ENCODE measurements at places on chromosomes 5 and 9.

DNA sequence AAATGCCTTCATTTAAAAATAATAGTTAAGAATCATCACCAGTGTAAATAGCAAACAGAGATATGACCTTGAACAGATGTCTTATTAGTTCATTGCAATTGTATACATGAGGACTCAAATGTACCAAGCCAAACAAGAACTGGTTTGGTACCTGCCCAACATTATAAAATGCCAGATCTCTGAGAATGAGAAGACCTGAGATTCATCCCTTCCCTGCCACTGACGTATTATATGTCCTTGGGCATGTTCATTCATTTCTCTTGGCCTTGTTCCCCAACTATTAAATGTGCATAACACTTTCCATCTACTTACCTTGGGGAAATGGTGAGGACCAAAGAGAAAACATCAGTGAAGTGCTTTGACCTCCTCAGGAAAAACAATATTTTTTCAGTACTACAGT lies 33.6 kb upstream of the ERBIN start:
- DNase-seq: no peak

GRCh38 chr9:17776735-17777134 lies 197.9 kb downstream of the SH3GL2 start:
- DNase-seq: no peak

DNA sequence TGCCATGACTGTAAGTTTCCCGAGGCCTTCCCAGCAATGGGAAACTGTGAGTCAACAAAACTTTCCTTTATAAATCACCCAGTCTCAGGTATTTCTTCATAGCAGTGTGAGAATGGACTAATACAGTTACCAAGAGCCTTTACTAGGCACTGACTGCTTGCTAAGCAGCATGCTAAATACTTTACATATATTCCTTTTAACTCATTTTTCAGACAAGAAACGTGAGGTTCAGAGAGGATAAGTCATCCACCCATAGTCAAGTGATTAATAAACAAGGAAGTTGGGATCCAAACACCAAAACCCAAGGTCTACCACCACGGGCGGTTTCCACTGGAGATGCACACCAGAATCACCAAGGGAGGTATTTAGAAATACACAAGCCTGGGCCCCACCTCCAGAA lies 50.8 kb downstream of the GABBR2 start:
- DNase-seq: no peak

DNA sequence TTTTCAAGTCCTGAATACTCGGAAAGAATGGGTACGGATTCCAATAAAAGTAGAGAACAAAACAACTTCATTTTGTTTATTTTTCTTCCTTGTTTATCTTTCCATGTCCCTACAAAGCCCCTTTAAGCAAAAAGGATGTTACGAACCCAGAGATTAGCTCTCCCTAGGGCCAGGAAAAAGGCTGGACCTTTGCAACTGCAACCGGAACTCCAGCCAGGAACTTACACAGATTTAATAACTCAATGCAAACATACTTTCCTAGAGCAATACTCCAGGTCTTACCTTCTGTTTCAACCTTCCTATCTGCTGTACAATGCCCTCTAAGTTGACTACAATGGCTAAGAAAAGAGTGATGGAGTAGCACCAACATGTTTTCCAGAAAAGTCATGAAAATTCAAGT lies 7.0 kb downstream of the DENND1A start:
- DNase-seq: no peak

GRCh38 chr9:89467278-89467625 lies 30.7 kb downstream of the SEMA4D start:
- DNase-seq: no peak

- no peak for DNase-seq
Observed at GRCh38 chr5:35242702-35243258, 12.5 kb upstream of the PRLR start.

DNA sequence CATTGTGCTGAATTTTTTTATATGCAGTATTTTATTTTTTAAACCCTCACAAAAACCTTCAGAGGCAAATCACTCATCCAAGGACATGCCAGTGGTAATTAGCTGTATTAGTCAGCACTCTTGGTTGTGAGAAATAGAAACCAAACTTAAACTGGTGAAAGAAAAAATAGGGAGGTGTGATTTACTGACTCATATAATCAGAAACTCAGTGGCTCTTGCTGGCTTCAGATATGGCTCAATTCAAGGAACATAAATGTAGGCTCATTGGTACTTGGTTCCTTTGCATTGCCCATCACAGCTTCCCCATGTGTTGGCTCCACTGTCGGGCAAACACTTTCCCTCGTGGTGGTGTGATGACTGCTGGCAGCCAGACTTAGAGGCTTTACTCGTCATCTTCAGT lies 497.2 kb downstream of the MAT2B start:
- DNase-seq: no peak

DNA sequence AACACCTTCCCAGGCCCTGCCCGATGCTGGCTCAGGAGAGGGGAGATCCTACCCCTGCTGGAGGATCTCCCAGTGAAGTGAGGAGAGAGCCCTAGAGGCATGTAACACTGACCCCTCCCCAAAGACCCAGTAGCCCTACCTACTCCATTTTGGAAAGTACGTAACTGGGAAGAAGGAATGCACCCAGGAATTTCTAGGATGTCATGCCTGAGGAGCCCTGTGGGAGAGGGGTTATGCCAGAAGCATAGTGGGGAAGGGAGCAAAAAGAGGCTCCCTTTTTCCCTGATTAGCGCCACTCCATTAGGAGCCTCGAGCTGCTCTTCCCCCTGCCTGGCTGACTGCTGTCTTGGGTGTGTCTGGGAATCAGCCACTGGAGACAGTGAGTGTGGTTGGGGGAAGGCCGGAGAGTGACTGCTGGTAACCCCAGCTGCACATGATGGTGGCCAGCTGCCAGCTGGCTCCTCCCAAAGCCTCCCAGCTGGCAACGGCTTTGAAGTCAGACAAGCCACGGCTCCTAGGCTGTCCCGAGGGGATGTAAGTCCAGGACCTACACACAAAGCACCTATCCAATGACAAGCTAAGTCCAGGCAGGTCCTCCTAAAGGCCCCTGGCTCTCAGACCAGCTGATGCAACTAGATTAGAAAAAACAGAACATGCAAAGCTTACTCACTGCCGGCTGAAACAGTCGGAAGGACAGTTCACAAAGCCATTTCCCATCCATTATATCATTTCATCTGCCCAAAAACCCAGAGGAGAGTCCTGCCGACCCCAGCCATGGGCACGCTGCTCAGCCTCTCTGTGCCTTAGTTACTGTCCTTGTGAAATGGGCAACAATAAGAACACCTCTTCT lies 136.5 kb upstream of the ABCA1 start:
- DNase-seq: no peak

DNA sequence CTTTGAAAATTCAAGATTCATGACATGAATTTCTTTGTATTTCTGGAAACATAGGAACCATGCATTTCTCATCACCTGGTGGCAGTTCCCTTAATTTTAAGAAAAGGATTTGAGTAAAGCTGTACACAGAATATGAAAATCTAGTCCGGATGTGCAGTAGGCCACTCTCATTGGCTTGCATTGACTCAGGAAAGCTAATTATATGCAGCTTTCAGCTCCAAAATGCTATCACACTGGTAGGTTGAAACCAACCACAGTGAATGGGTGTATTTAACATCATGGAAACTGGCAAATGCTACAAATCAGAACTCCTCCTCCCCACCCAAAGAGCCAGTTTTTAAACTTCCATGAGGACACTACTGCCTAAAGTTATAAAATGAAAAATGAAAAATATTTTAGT lies 161.6 kb upstream of the FBXL17 start:
- DNase-seq: no peak

DNA sequence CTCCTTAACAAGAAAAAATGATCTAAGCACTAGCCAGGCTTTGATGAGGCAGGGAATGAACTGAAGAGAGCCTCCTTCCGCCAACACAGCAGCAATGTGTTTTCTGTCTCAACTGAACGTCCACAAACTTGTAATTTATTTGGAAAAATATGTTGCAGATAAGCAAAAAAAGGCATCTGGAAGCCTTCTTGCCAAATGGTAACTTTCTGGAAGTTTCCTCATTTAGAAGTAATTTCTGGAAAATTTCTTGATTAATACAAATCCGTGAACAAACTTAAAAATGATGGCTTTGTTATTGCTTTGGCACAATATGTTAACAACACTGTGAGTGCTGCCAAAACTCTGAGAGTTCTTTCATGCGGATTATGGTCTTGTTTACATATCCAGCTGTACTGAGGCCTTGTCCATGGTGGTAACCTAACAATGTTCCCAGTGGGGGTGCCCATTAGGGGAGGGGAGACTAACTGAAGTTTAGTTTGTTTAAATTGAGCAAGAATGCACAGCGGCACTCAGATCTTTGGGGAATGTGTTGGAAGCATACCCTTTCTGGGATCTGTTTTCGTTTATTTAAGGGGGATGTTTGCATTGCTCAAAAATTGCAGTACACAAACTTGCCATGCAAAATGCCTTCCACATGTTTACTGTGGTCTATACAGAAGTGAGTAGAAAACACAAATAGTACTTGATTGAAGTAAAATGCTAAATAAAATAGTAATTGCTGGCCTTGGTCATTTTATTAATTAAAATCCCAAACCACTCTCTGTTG lies 334.7 kb downstream of the NR2F1-AS1 start:
- no peak for DNase-seq

- DNase-seq: no peak
Observed at GRCh38 chr5:140110646-140110957, 3.3 kb upstream of the PURA start.

DNA sequence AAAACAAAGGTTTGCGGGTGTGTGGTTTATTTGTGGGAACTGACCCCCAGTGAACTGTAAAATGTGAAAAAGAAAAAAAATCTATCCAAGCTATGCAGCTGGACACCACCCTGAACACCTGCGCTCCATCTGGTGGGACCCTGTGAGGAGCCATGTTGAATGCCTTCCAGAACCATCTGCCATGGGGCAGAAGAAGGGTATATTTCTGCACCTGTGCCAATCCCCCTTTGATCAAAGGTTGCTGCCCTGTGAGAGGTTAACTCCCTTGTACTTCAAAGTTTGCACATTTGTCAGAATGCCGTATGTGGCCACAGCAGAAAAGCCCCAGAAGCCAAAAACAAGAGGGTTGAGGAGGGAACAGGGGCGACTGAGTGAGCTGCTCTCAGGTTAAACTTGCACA lies 148.5 kb upstream of the ALDH1B1 start:
- DNase-seq: no peak

- DNase-seq: no peak
Observed at GRCh38 chr9:104944871-104945270, 16.9 kb upstream of the ABCA1 start.

GRCh38 chr5:53373451-53374158 lies 106.8 kb upstream of the FST start:
- no peak for DNase-seq

DNA sequence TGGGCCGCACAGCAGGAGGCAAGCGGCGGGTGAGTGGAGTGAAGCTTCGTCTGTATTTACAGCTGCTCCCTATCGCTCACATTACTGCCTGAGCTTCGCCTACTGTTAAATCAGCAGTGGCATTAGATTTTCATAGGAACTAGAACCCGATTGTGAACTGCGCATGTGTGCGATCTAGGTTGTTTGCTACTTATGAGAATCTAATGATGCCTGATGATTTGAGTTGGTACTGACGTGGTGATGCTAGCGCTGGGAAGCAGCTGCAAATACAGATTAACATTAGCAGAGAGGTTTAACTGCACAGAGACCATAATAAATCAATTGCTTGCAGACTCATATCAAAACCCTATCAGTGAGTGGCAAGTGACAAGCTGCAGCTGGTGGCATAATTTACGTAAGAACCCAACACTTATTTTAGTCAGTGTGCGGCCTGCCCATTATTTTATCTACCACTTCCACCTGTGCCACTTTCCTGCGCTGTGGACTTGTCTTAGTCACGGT lies 133.4 kb upstream of the CDH9 start:
- no peak for DNase-seq

- no peak for DNase-seq
Observed at GRCh38 chr9:124128568-124129166, 117.1 kb downstream of the LHX2 start.

GRCh38 chr9:120583958-120584369 lies 4.0 kb upstream of the CDK5RAP2 start:
- no peak for DNase-seq

DNA sequence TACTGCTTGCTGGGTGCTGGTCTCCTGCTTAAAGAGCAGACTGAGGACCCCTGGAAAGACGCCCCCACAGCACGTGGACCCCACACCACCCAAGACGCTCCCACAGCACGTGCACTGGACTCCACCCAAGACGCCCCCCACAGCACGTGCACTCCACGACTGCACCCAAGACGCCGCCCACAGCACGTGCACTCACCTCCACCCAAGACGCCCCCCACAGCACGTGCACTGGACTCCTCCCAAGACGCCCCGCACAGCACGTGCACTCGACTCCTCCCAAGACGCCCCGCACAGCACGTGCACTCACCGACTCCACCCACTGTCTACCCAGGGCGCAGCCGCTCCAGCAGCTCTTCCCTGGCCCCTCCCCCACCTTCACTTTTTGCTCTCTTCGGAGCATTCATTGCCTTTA lies 50.5 kb downstream of the EHMT1 start:
- no peak for DNase-seq

- no peak for DNase-seq
Observed at GRCh38 chr5:124633209-124633608, 113.2 kb downstream of the ZNF608 start.

DNA sequence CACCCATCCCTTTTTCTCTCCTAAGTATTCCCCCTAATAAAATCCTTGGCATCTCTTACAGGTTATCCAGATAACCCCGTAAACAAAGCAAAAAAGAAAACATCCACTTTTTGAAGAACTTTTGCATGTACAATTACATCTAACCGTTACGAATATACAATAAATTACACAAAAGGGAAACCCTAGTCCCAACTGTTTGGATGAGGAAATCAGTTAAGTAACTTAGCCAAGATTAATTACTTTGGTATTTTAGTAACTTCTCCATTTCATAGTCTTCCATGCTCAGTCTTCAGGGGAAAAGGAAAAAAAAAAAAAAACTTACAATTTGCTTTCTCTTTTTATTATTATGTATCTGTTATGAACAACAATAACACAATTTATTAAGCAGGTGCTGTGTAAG lies 212.9 kb downstream of the ACTL7B start:
- DNase-seq: no peak

DNA sequence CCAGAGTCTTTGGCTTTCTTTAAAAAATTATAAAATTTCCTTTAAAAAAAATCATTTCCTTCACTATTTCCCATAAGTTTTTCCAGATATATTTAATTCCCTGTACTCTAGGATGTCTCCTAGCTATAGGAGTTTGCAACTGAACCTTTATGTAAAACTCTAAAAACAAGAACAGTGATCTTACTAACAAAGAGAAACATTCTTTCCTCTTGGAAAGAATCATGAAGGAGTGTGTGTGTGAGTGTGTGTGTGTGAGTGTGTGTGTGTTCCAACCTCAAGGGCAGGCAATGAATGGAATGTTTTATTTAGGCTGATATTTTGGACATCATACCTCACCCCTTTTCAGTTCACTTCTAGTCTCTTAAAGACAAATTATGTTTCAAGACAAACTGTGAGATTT lies 309.2 kb downstream of the CEMIP2 start:
- no peak for DNase-seq

DNA sequence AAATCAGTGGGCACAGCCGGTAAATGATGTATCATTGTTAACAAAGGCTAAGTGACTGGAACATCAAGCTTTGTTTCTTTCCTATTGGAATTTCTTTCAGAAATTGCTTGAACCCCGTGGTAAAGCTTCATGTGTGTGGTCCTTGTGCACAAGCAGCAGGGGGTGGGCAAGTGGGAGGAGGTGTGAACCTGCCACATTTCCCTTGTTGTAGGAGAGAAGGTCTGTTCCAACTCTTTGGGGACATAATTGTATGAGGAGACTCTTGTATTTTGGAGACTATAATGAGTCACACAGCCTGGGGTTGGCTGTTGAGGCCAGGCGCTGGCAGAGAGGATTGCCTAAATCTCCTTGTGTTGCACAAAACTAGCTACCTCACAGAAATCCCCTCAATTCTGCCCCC lies 620.5 kb downstream of the IRX1 start:
- DNase-seq: no peak

- no peak for DNase-seq
Observed at GRCh38 chr9:133321411-133321935, 14.5 kb downstream of the SURF6 start.

All from stimulated activated CD4-positive, alpha-beta T cell treated with anti-CD3 and anti-CD28 coated beads, Interleukin-4, amount 100 ng/mL, for 4 hours (primary cell).